ENCODE measurements at places on chromosomes 11 and 22. TPM values are rescaled to one million over a fixed set of nuclear protein-coding genes. Genes with fewer than 3 reads are reported as not detected.

- DNase-seq: no peak
Observed at GRCh38 chr22:45891021-45891421, 85.9 kb downstream of the WNT7B start.

The NOX4 gene
- polyA plus RNA-seq: not detected

DNA sequence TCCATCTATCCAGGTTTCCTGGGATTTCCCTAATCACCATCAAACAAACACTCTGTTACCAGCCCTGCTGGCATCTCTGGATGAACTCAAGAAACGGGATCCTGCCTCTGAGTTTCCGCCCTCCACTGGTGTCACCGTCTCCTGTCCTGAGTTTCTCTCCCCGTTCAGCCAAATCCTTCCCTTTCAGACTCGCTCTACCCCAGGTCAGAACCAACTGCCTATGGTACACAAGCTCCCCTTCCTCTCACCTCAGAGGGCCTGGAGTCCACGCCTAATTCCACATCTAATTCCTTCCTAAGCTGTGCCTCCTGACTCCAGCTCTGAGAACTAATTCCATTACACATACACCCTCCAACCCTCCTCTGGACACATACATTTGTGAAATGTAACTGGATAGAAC is 96.1 kb downstream of the SHANK2 start:
- no peak for DNase-seq

DNA sequence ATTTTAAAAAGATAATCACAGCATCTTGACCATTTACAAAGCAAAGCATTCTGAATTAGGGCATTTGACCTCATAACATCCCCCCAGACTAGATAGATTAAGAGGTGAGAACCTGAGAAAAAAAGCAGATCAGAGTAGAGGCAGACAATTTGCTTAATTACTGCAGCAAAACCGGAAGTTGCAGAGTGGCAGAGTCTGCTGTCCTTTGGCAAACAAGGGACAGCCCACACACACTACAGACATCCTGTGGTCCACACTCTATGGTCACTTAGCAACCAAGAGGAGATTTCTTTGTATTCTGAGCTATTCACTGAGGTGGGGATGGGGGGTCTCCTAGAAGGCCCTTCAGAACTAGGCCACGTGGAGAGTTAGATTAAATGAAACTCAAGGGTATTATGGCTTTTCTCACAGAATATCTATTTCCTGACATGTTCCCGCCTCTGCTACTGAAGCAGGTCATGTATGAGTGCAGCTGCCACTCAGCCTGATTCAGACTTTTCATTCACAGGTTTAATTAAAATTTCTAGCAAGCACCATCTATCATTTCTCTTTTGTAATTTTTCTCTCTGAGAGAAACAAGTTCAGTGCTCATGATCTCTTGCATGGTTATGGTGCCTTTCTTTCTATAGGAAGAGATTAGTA is 48.5 kb downstream of the SVIP start:
- no peak for DNase-seq

DNA sequence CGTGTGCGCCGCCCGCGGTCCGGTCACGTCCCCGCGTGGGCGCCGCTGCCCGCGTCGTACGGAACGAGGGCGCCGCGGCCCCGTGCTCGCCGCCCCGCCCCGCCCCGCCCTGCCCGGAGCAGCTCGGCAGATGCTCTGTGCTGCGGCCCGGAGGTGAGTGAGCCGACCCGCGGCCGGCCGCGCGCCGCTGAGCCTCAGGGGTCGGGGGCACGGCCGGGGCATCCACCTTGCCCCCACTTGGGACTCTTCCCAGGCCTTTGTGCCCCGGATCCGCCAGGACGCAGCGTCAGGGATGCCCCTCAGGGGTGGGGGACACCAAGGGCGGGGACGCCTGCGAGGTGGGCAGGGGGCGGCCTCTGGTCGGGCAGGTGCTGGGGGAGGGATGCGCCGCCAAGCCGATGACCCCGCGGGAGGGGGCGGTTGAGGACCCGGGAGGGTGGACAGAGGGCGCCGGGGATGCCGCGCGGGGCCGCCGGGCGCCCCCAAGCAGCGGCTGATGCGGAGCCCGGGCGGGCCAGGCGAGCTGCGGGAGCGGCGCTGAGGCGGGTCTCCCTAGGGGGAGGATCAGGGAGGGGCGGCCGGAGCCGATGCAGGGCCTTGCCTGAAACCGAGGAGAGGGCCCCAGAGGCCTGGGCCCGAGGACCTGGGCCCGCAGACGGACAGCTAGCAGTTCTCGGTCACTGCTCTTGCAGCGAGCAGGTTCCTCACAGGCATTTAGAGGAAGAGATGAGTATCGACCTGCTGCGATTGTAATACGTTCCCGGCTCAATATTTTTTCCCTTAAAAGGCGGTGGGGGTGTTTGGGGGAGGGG is at the start of gene GNAZ:
TSS of gene GNAZ (plus strand) at position 102 of the 812 bp plus-strand sequence. CDS start 25,177 bp downstream, outside the sequence.
- DNase-seq: no peak

GRCh38 chr11:3106736-3107524 is 49.7 kb upstream of the CARS1 start:
- no peak for DNase-seq

- no peak for DNase-seq
Observed at GRCh38 chr22:46848197-46848596, 85.7 kb downstream of the TBC1D22A start.

The PIWIL4 gene
- polyA plus RNA-seq: 0.08 TPM

The CHRDL2 gene
- polyA plus RNA-seq: not detected

All from HepG2 (cell line).